ENCODE measurements at places on chromosomes 2 and 18.

DNA sequence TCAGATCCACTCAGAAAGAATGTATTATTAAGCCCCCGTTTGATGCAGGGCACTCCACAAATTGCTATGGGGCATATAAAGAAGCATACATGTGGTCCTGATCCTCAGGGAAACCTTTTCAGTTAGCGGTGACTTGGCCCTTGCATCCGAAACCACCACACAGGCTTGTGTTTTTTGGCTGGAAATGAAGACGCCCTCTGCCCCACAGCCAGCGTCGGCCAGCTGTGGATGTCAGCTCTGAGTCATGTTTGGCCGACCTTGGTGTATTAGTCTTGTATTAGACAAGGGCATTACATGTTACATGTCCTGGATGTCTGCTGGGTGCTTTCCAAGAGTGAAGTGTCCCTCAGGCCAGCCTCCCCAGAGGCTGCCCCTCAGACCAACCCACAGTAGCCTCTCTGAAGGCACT, 107.6 kb upstream of the MAP3K20 start:
- DNase-seq: no peak

- DNase-seq: no peak
Observed at GRCh38 chr18:35512761-35513160, 15.0 kb upstream of the INO80C start.

GRCh38 chr2:66531567-66531966, 96.6 kb downstream of the MEIS1 start:
- DNase-seq: no peak

GRCh38 chr2:120802158-120802557, 66.5 kb downstream of the GLI2 start:
- DNase-seq: no peak

DNA sequence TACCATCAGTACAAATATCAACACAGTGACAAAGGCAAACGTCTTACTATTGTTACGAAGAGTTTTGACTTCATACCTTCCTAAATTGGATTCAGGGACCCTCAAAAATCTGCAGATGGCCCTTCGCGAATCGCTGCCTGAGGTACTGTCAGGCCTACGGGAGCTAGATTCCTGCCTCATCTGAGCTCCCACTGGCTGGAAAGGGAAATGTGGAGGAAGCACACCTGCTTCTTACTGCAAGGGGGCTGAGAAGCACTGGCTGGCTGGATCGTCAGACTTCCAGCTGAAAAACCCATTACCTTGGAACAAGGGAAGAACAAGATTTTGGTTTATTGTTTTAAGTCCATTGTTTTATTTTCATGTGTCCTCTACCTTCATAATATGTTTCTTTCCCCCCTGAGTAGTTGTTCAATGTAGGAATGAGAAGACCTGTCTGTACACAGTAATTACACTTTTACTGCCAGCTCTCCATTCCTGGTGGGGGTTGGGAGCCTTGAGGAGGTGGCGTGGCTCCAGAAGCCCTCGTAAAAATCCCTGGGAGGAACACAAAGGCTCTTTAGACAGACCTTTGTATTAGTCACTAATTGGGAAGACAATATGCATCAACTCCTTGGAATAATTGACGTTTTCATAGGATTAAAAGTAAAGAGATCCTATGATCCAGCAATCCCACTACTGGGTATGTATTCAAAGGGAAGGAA, 124.1 kb upstream of the NOSTRIN start:
- no peak for DNase-seq

- no peak for DNase-seq
Observed at GRCh38 chr2:145076085-145076484, 556.2 kb upstream of the ZEB2 start.

DNA sequence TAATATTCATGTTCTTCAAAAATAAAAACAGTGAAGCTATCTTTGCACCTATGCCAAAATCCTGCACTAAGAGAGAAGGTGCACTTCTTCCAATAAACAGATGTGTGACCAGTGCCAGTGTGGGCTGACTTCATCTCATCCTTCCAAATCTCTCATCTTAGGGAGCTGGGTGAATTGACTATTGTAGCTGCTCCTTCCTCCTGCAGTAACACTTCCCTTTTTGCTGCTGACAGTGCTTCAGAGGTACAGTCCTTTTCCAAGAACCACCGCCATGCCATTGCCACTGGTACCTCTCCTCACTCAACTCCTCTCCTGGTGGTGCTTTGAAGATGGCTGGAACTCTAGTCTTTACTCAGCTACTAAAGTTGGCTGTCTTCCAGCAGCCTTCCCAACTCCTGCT, 42.1 kb upstream of the ARHGAP25 start:
- peak; percentile 16 for DNase-seq

GRCh38 chr18:35406666-35407065, 29.5 kb upstream of the ZNF396 start:
- no peak for DNase-seq
